ENCODE measurements at places on chromosomes 6 and 20. TPM values are rescaled to one million over a fixed set of nuclear protein-coding genes. Genes with fewer than 3 reads are reported as not detected.

Gene PPP1R3G
- total RNA-seq, result 2.0 TPM

Gene GSTA3
- not detected for total RNA-seq

Gene EYA2
- total RNA-seq, result 2.6 TPM

Gene TRERF1
- total RNA-seq, result 7.1 TPM

Gene DBNDD2
- 23.8 TPM for total RNA-seq

Gene STMND1
- total RNA-seq, result not detected

Gene SNAI1
- total RNA-seq, result 7.4 TPM

Gene TXLNB
- total RNA-seq, result not detected

Gene CCN6
- total RNA-seq, result not detected

Gene POU5F1
- 11.8 TPM for total RNA-seq

Gene RFX6
- not detected for total RNA-seq

Gene NDUFAF4
- total RNA-seq, result 35.1 TPM

Gene PTCHD4
- total RNA-seq, result 0.04 TPM

Gene SLC13A3
- total RNA-seq, result 0.03 TPM

Gene CYB5R4
- 21.6 TPM for total RNA-seq

Gene MDFI
- total RNA-seq, result 0.49 TPM

Gene MC3R
- total RNA-seq, result not detected

Gene MEP1A
- total RNA-seq, result not detected

Gene VGLL2
- not detected for total RNA-seq

Gene RNF182
- 3.5 TPM for total RNA-seq

Gene PPP1R18
- total RNA-seq, result 42.3 TPM

Gene TMX4
- 17.6 TPM for total RNA-seq

Gene WASF1
- total RNA-seq, result 11.9 TPM

Gene ENPP5
- total RNA-seq, result not detected

Gene DEFB116
- total RNA-seq, result not detected

Gene C6orf15
- 0.07 TPM for total RNA-seq

Gene ESR1
- total RNA-seq, result not detected

Gene CALHM4
- total RNA-seq, result not detected

Gene SLC35D3
- total RNA-seq, result 0.07 TPM
